ENCODE measurements at places on chromosomes 7 and 10.

GRCh38 chr7:81361769-81362312 is 408.0 kb downstream of the HGF start:
- no peak for DNase-seq

DNA sequence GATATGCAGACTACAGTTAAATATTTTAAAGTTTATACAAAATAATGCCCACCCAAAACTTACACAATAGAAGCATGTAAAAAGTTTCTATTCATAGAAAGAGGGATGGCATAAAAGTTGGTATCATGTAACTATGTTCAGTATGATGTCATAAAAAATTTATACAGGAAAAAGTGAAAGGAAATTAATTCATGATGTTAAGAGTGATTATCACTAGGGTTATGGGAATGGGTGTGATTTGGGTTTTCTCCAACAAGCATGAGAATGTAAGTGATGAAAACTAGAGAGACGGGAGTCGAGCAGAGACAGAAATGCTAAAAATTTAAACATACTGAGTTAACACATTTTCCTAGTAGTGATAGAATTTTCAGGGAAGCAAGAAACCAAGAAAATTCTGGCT is 52.7 kb downstream of the GDI2 start:
- DNase-seq: no peak

DNA sequence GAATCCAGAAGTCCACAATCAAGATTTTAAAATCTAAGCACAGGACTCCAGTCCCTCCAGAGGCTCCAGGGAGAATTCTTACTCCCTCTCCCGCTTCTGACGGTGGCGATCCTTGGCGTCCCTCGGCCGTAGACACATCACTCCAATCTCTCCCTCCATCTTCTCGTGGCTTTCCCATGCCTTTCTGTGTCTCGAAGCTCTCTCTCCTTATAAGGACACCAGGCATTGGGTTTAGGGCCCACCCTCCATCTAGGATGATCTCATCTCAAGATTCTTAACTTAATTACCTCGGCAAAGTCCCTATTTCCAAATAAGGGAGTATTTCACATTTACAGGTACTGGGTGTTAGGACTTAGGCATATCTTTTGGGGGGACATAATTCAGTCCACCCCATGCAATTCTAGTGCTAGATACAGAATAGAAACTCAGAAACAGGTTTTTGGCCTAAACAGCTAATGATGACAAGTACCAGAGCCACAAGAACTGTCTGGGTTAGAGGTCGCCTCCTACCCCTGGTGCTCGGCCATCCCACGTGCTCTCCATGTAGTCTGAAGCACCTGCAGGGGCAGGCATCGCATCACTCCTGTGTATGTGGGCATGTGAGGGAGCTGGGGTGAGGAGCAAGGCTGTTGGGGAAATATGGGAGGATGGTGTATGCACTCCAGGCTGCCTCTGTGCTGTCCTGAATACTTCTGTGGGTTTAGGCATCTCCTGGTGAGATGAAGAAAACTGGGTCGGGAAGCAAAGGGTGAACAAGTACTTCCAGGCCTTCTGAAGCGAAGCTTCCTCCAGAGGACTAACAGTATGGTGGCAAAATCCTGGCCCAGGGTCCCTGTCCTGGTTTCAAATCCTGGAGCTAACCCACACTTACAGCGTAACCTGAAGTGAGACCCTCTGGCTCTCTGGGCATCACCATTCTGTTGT is 298.3 kb upstream of the ZMIZ1 start:
- DNase-seq: no peak

- DNase-seq: no peak
Observed at GRCh38 chr10:77104459-77104980, 533.1 kb downstream of the KCNMA1 start.
